ENCODE measurements at places on chromosomes 7 and 10. TPM values are rescaled to one million over a fixed set of nuclear protein-coding genes. Genes with fewer than 3 reads are reported as not detected.

TRIM56 gene
- polyA plus RNA-seq, result 2.9 TPM

SMC3 gene
- polyA plus RNA-seq, result 10.1 TPM

PSAP gene
- polyA plus RNA-seq, result 1,647 TPM

CHAT gene
- not detected for polyA plus RNA-seq

EMX2 gene
- polyA plus RNA-seq, result not detected

Data from SK-N-SH (cell line).